ENCODE measurements at places on chromosomes 5 and 9.

- DNase-seq = no peak
These were observed 180.3 kb downstream of the C9orf152 start for GRCh38 chr9:110027671-110028081.

GRCh38 chr9:82490019-82490499 is 501.5 kb downstream of the SPATA31D1 start:
- peak; percentile 45 for DNase-seq

GRCh38 chr9:129270903-129271431 is 92.9 kb upstream of the IER5L start:
- no peak for DNase-seq

DNA sequence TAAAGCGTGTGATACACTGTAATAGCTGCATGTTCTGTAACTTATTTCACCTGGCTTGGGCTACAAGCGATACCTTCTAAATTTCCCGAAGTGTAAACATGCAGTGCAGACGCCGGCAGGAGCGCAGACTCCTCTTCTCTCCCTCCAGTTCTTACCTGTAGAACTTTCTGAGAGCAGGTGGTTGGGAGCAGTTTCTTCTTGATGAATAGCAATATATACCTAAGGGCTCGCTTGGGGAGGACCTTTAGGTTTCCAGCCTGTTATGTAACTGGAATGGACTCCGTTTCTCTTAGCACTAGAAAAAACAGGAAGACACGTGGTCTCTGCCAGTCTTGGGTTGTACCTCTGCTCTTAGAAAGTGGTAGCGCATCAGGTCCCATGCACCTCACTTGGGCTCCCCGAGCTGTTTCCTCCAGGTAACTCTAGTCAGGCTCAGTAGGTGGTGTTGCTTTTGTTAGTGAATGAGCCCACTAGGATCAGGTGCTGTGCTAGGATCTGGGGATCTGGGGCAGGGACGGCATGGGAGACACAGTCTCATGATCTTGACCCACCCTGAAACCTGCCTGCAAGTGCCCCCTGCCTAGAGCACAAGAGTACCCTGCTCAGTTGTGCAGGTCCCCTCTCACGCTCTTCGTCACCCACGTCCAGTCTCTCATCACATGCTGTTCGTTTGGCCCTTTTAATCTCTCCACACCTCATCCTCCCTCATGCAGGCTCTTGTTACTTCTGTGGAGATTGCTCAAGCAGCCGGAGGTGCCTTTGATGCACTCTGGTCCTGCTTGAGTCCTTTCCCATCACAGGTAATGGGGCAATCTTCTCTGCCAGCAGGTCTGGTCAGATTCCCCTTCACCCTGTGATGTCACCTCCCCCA is 2.8 kb downstream of the TENT4A start:
- DNase-seq = no peak

DNA sequence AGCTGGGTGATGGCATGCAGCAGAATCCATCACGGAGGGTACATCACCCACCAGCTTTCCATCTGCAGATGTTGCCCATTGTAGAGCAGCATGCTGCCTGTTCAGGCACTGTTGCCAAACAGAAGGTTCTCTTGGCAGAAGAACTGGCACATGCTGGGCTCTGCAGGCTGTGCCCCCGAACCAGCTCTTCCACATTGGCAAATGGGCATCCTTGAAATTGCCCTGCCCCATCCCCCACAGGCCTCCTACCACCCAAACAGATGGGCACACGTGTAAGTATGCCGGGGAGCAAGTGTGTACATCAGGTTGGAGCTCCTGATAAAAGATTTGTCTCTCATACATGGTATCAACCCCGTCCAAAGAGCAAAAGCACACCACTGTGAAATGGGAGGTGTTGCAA is 220.3 kb upstream of the TAS2R1 start:
- DNase-seq = no peak

DNA sequence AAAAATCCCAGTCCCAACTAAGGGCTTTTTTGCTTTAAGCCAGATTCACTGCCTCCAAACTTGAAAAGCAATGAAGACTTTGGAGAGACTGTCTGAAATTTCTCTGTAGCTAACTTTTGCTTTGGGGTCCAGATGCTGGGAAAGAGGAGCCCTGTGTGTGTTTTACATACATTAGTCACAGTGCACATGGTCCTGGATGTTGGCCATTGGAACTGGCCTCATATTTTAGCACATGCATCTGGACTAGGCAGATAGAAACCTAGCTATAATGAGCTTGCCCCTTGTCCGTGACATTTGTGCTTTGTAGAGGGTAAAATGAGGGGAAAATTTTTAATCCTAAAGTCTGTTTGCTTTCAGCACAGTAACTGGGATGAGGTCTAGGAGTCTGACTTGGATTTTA is 421.7 kb downstream of the CDK5RAP2 start:
- no peak for DNase-seq

- no peak for DNase-seq
These were observed 19.0 kb upstream of the ACTBL2 start for GRCh38 chr5:57501414-57502201.

- DNase-seq = peak; percentile 68
These were observed 74.3 kb downstream of the DCP2 start for GRCh38 chr5:113050721-113051382.

GRCh38 chr9:132007371-132008025 is 72.2 kb downstream of the MED27 start:
- no peak for DNase-seq

GRCh38 chr9:69122549-69123141 is 51.4 kb upstream of the TJP2 start:
- no peak for DNase-seq

GRCh38 chr5:56050551-56051255 is 55.9 kb upstream of the IL6ST start:
- no peak for DNase-seq

DNA sequence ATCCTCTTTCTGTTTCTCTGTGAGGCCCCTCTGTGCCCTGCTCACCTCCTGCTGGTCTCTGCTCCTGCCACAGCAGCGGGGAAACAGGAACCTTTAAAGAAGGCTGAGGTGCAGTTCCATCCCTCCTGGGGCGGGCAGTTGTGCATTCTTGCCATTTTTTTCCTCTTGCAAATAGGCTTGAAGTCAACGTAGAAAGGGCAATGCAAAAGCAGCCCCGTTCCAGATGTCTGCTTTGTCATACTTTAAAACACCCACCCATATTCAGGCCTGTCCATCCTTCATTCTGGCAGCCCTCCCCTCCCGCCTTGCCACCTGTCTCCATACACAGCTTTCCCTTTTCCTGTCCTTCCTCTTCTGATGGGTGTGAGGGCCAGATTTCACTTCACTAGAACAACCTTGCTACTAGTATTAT is 65.4 kb upstream of the KLF9 start:
- no peak for DNase-seq

DNA sequence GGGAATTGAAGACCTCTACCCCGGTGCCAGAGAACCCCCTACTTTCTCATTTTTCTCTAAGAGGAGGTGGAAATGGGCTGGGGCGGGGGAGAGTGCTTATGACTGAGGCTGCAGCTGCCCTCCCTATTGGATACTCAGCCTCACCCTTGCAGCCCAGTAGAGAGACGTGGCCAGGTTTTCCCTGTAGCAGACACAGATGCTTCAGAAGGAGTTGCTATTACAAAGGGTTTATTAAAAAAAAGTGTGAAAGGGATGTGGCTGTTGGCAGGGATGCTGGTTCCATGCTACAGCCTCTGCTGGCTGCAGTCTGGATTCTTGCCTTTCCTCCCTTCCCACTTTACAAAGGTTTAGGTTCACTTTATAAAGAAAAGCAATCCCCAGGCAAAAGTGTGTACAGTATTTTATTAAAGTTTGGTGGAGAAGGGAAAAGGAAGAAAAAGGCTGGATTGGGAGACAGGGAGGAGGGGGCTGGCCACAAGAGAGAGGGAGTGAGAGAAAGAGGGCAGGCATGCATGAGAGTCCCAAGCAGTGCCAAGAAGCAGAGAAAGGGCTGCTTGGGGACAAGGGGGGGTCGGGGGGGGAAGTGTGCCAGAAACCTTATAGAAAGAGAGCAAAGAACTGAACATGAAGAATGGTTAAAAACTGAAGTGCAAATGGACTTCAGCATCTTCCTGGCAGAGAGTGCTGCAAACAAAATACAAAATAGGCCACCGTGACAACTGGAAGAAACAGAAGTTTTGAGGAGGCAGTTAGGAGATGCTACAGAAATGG is 29.5 kb upstream of the NFIB start:
- DNase-seq = no peak

DNA sequence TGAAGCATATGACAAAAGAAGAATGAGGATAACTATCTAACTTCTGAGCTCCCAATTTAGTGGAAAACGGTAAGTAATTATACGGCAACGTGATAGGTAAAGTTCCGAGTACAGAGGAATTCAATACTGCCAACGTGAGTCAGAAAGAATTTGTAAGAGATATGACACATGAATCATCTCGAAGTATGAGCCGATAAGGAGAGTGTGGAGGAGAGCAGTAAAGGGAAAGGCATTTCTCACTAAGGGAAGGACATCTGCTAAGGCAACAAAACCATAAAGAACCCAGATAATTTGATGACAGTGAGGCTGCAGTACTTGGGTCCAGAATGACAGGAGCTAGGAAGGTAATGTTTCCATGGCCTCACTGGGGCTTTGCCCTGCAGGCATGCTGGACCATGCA is 11.0 kb downstream of the MPDZ start:
- DNase-seq = peak; percentile 52

DNA sequence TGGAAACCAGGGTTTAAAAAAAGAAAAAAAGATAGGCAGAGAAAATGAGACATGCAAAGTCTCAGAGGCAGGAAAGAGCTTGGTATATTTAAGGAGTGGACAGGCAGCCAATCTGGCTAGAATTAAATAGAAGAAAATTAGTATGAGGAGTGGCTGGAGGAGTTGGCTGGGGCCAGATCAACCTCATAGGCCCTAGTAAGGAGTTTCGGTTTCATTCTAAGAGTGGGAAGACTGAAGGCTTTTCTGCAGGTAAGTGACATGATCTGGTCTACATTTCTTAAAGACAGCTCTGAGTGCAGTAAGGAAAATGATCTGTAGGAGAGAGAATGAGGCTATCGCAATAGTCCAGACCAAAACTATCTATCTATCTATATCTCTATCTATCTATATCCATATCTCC is 27.5 kb downstream of the ADRB2 start:
- no peak for DNase-seq

DNA sequence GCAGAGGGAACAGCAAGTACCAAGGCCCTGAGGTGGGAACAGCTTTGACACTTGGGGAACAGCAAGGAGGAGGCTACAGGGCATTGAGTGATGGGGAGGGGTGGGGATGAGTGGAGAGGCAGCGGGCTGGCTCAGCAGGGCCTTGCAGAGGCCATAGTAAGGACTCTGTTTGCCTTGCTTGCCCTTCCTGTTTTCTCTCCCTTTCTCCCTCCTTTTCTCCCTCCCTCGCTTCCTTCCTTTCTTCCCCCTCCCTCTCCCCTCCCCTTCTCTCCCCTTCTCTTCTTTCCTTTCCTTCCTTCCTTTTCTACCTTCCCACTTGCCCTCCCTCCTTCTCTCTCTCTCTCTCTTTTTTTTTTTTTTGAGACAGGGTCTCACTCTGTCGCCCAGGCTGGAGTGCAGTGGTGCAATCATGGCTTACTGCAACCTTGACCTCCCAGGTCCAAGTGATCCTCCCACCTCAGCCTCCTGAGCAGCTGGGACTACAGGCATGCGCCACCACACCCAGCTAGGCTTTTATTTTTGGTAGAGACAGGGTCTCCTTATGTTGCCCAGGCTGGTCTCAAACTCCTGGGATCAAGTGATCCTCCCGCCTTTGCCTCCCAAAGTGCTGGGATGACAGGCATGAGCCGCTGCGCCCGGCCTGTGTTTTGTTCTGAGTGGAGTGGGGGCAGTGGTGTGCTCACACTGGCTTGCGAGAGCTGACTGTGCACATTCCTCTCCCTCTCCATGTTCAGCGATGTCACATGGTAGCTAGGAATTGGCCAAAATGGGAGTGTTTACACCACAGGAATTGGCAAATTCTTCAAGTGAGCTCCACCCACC is 17.1 kb downstream of the IER5L start:
- DNase-seq = no peak

DNA sequence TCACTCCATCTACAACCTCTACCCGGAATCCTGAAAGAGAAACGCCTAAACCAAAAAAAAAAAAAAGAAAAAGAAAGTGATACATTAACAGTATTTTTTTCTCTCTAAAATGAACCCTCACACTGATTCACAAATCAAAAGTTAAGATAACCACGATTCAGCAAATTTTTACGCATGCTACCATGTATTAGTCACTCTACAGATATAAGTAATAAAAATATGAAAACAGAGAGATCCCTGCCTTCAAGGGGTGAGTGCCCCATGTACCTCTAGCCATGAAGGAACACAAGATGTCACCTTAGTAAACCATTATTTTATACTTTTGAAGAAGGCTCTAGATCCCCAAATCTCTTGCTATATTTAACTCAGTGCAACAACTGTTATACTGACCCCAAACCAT is 33.4 kb downstream of the CEMIP2 start:
- no peak for DNase-seq

DNA sequence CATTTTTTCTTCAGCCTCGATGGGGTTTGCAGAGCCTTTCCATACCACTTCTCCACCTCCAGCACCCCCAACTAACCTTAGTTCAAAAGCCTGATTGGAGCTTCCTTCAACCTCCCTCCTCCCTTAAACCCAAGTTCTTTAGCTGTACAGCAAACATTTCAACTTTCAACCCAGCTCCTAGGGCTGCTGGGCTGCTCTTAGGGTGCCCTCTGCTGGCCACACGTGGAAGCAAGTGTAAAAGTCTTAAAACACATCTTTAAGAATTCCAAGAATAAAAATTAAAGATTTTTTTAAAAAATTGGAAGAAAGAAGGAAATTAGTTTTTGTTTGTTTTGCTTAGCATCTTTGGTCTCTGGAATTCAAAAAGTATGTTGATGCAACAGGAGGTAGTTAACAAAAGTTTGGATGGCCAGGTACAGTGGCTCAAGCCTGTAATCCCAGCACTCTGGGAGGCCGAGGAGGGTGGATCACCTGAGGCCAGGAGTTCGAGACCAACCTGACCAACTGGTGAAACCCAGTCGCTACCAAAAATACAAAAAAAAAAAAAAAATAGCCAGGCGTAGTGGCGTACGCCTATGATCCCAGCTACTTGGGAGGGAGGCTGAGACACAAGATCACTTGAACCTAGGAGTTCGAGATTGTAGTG is 15.5 kb upstream of the HSD17B3 start:
- peak; percentile 28 for DNase-seq

DNA sequence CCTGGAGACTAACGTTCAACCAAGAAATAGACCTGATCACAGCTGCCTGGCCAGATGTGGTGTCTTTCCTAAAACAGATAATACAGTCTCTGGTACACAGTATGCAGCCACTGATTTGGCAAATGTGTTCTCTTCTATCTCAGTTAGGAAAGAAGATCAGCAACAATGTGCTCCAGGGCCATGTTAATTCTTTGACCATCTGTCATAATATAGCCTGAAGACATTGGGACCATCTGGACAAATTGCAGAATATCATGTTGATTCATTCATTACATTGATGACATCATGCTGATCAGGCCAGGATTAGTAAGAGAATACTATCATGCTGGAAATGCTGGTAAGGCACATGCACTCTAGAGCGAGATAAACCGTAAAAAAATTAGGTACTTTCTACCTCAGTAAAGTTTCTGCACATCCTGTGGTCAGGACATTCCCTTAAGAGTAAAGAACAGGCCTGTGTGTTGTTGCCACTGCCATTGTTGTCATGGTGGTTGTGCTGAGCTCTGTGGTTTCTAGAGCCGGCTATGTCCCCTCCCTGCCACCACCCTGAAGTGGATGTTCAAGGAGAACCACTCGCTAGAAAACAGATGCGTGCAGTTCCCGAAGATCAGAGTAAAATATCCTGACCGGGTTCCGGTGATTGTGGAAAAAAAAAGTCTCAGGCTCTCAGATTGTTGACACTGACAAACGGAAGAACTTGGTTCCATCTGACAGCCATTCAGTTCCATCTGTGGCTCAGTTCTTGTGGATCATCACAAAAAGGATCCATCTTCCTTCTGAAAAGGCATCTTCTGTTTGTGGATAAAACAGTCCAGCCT is 6.4 kb upstream of the JMY start:
- DNase-seq = peak; percentile 94

GRCh38 chr9:122286764-122287163 is 22.1 kb downstream of the MRRF start:
- no peak for DNase-seq

Data from HS-5 (cell line).